ENCODE measurements at places on chromosomes 5 and 9.

DNA sequence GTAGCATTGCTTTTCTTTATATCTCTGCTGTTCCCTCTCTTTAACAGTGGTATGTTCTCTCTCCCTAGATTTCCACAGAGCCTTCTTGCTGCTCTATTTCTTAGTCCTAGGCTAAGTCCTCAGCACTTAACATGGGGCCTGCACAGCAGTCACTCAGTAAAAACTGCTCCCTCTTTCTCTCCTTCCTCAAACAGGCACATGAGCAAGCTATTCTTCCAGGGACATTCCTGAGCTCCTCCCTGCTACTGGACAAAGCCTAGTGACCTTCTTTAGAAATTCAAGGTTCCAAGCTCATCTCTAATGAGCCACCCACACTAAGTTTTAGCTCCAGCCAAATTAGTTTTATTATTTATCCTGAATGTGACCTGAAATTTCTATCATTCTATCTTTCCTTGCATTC is 39.5 kb downstream of the TRIM32 start:
- no peak for DNase-seq

DNA sequence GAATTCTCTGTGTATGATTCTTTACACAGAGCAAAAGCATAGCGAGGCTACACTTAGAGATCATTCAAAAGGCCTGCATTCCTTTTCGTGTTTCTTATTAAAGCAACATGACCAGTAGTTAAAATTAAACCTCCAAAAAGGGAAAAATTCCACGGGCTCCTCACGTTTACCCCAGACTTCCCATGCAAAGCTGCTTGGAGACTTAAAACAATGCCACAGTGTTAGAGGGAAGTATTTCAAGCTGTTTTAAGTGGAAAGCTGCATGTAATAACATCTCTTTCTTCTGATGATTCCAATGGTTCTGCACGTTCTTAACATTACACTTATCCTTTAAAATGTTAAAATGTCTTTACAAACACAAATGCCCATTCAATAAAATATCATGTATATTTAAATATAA is 405.2 kb downstream of the SEMA5A start:
- no peak for DNase-seq

DNA sequence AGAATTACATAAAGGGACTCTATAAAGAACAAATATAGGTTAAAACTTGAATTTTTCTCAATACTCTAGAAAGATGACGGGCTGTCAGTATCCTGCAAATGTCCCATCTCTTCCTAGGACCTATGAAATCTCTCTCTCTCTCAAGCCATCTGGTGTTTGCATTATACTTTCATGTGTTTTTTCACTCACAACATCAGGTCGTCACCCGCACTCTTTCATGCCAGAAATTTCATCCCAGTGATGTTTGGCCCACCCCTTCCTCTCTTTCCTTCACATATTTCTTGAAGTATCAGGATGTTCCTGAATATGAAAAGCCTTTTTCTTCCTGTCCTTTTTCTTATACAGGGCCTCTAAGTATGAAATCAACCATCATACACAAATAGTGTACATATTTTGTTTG is 63.3 kb upstream of the GAS1 start:
- no peak for DNase-seq

DNA sequence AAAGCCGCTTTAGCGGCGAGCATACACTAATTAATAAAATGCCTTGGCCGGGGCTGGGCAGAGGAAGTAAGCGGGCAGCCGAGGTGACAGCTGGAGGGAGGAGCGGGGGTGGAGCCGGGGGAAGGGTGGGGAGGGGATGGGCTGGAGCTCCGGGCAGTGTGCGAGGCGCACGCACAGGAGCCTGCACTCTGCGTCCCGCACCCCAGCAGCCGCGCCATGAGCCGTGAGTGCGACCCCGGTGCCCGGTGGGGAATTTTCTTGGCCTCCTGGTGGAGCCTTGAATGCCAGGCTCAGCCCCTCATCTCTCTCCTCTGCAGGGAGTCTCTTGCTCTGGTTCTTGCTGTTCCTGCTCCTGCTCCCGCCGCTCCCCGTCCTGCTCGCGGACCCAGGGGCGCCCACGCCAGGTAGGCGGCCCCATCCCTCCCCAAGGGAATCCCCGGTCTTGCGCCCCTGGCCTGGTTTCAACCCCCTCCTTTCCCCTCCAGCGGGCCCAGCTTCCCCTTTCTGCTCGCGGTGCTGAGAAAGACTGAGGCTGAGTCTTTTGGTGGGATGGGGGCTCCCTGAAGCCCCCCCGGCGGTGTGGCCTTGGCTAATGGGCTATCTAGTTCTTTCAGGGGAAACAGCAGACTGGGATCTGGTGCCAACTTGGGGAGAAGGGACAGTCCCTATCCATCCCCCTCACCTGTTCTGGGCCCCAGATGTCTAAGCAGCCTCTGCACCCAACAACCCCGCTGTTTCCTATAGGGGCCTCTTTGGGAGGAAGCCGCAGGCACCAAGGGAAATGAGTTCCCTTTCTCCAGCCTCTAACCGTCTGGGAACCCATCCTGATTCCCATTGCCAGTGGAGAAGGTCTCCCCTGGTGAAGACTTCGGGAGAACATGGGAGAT is at the start of gene PTGS1:
PTGS1 (plus strand) TSS at position 156 of the 887 bp plus-strand sequence; CDS start at position 217, 61 bp downstream.
- DNase-seq = no peak

DNA sequence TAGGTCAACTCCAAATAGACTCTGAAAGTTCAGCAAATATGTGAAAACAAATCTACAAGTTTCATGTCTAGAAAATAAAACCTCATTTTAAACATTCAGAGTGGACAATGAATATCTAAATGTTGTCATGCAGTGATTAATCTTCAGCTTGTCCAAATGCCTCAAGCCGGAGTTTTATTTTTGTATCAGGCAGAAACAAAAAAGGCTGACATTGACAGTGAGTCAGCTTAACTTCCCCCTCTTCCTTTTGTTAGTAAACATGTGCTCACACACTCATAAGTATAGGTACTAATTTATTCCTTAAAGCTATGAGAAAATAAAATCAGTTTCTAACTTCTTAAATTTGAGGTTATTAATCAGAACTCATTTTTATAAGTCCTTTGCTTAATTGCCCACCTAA is 467.9 kb upstream of the DAB2 start:
- DNase-seq = no peak

- no peak for DNase-seq
Observed at GRCh38 chr5:159452480-159453167, 122.3 kb upstream of the IL12B start.

- DNase-seq = no peak
Observed at GRCh38 chr9:103902263-103902662, 191.8 kb upstream of the SMC2 start.

Measured in T1000 (cell line).